Heart right ventricle (tissue), 16 donors: ENCODE measurements at places on chromosomes 6 and 20.
A peak's percentile ranks its signal among the peaks of the same experiment; 100 is the strongest.

DNA sequence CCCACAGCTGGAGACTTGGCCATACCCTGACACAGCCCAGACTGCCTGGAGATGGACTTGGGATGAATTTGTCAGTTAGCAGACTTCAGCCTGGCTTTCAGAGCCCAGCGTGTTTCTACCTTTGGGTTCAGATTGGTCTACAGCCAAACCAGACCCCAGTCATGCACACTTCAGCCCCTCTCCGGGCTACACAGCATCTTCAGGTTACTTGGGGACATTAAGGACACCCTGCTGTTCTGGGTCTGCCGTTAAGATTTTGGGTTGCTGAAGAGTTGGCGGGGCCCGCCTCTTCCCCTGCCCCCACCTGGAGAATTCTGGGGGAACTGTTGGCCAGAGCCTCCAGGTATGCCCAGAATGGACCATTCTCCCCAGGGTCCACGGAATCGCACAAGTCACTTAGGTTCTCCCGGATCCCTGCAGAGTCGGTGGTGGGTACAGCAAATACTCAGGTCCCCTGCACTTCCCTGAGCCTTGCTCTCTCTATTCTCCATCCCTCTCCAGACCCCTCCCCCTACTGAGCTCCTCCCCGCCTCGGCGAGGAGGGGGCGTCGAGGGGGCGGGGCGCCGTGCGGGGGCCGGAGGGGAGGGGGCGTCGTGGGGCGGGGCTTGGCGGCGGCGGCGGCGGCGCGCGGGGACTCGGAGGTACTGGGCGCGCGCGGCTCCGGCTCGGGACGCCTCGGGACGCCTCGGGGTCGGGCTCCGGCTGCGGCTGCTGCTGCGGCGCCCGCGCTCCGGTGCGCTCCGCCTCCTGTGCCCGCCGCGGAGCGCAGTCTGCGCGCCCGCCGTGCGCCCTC lies at the start of gene PTK7:
TSS of gene PTK7 (plus strand) at position 645 of the 794 bp plus-strand sequence. CDS start 175 bp downstream, outside the sequence.
- peak; percentile 16 for DNase-seq

- peak; percentile 11 for DNase-seq
Observed at GRCh38 chr20:63974402-63975200, 4.8 kb downstream of the SAMD10 start.

- DNase-seq, result no peak
Observed at GRCh38 chr20:48880331-48880730, 41.2 kb upstream of the ARFGEF2 start.

GRCh38 chr6:20540683-20541082 lies 6.4 kb downstream of the CDKAL1 start:
- DNase-seq, result no peak

DNA sequence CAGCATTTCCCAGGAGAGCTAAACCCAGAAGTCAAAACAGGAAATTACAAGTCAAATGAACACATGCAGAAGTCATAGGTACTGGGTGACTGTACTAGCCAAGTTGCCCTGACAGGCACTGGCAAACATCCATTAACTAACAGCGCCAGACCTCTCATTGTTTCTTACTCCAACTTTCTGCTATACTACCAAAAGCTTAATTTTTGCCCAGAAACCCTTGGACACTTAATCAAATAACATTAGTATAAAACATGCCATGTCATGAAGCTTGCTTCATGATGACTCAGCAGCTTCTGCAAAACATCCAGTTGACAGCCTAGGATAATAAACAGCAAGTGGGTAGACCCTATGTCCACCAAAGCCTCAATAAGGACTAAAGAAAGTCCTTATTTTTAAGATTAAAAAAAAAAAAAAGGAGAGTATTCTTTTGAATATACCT lies 3.5 kb downstream of the NUP153 start:
- peak; percentile 10 for DNase-seq

- no peak for DNase-seq
Observed at GRCh38 chr6:13472099-13472498, 15.3 kb downstream of the GFOD1 start.

GRCh38 chr6:38086346-38086745 lies 266.8 kb downstream of the ZFAND3 start:
- DNase-seq, result no peak

DNA sequence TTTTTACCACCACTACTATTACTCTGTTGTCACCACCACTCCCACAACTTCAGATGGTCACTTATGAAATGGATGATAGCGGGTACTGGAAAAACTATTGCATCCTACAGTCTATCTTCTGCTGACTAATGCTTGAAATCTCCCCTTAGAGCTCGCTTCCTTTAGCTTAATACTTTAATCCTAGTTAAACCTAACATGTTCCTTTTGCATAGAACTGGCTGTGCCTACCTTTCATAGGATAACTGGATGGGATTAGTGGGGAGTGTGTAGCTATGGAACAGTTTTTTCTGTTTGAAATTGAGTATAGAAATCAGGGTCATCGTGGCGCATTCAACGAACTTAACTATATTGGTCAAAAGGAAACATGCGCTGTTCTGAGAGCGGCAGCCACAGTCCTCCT lies 294.7 kb downstream of the FARS2 start:
- DNase-seq, result no peak

- no peak for DNase-seq
Observed at GRCh38 chr20:36112112-36112511, 42.4 kb upstream of the EPB41L1 start.

DNA sequence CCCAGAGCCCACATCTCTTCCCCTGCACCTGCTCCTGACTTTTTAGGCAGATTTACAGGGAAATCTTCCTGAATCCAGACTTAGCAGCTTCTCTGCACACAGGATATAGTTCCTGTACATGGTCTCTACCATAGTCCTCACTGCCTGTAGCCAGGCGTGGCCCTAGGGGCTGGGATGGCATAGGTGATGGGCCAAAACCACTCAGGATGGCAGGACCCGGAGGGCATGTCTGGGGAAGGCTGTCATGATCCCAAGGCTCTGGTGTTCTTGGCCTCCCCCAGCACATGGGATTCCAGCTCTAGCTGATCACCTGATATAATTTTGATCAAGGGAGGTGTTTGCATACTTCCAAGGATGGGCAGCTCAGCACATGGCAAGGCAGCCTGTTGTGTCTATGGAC lies 58.0 kb downstream of the TOX2 start:
- DNase-seq, result no peak

DNA sequence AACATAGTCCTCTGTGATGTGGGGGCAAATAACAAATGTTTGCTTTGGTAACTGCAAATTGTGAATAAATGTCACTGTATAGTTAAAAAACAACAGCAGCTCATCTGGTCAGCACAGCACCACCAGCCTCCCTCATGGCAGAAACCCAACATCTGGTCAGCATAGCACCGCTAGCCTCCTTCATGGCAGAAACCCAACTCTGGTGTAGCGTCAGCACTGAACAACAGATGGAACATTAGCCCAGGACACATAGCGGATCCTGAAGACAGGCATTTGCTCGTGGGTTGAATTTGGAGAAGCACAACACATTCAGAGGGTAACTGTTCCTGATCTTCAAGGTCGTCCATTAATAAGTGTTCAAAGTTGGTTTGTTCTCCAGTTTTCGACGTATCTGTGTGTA lies 265.9 kb downstream of the DLL1 start:
- no peak for DNase-seq

- DNase-seq, result no peak
Observed at GRCh38 chr20:39899881-39900280, 789.2 kb downstream of the MAFB start.
